Effector CD4-positive, alpha-beta T cell (primary cell): ENCODE measurements at places on chromosomes 7 and 10.

GRCh38 chr7:17422966-17423365, 124.5 kb downstream of the AHR start:
- no peak for DNase-seq

- no peak for DNase-seq
Measured at GRCh38 chr7:78585980-78586379, 787.4 kb downstream of the PHTF2 start.

- no peak for DNase-seq
Measured at GRCh38 chr7:101985057-101985902, 167.9 kb downstream of the CUX1 start.

DNA sequence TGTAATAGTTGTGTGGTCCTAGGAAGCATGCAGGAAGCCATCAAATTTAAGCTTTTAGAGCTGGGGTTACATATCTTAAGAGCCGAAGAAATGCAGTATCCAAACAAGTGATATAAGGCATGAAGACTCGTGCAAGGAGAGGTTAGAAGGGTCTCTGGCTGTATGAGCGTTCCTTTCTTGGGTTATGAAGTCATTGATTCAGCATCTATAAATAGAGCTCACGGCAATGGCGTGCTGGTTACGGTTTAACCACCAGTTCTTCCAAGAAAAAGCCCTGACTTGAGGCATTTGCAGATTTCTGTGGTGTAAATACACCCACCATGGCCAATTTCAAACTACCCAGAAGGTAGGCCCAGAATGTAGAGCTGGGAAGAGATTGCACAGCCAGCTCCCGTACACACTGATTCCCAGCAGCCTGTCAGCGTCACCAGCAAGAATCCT, 72.0 kb upstream of the KAT6B start:
- DNase-seq = no peak

GRCh38 chr10:35172574-35172973, 45.9 kb downstream of the CREM start:
- no peak for DNase-seq

GRCh38 chr10:74992068-74992467, 119.4 kb upstream of the SAMD8 start:
- no peak for DNase-seq

- no peak for DNase-seq
Measured at GRCh38 chr7:155963771-155964195, 151.5 kb upstream of the SHH start.

- no peak for DNase-seq
Measured at GRCh38 chr10:103750836-103751235, 104.5 kb downstream of the SH3PXD2A start.

DNA sequence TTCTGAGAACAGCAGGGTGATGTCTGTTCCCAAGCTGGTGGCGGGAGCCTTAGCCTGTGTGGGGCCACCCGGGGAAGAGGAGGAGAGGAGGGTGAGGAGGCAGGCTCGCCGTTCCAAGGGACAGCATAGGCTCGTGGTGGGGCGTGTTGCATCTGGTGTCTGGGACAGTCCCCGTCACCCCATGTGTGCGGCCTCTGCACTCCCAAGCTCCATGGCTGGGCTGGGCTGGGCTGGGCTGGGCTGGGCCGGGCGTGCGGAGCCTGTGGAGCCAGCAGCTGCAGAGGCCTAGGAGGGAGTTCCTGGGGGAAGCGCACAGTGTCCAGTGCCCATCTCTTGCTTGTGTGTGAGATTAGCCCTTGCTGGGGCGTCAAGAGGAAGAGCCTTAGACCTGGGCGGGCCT, 20.9 kb upstream of the TTYH3 start:
- DNase-seq = no peak

- DNase-seq = no peak
Measured at GRCh38 chr7:85095366-85095765, 91.5 kb downstream of the SEMA3D start.

DNA sequence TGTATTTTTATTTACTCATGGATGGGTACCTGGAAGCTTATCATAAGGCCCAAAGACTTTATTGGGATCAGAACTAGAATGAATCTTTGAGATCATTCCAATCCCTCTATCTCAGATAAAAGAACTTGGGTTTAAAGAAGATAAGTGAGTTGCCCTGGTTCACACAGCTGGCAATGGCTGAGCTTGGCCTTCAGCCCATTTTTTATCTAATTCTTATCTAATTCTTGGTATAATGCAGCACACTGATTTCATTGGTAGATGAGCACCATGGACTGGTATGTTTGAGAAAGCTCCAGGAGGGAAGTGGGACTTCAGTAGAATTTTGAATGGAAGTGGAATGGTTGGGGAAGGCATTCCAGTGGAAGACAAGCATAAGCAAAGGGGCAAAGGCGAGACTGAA, 558.9 kb downstream of the REEP3 start:
- no peak for DNase-seq

DNA sequence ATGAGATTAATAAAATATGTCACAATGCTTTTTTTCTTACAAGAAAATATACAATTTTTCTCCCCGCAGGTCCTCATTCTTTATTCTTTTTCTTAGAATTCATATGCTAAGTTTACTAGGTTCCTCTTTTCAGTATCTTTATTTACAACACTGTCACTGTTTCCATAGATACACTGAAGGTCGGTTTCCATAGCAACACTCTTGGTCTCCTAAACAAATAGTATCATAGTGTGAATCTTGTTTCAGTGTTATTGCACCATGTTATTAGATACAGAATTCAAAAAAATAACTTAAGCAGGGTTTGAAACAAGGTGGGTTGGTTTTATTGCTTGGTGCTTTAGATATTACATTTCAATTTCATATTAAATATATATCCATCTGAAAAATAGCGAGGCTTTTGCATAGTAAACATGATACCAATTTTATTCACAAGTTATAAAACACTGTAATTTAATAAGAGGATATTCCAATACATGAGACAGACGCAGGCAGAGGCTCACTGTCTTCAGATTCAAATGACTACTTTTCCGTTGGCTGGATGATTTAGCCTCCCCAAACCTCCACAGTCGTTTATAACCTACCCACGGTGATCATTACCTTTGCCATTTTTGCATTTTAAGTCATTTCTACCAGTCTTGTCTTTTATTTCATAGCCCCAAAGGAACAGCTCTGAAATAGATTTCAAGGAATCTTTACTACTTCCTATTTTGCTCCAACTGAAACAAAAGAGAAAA, 88.9 kb upstream of the KLF6 start:
- DNase-seq = peak; percentile 26

DNA sequence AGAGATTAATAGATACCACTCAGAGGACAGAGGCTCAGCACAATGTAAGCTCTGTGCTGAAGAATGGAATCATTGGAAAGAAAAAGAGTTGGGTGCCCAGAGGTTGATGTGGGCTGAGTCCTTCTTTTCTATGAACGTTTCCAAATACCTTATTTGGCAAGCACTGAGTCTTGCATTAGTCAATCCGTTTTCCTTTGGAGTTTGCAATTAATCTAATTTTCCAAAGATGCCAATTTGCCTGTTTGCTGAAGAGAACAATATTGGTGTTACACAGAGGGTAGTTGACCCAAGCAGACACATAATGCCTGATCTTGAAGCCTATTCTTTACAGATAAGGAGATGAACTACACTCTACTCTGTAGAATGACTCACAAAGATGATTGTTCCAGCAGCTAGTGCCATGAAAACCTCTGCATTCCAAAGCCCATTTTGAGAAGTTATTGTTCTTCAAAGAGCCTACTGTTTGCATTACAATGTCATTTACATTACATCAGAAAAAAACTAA, 55.4 kb upstream of the MET start:
- no peak for DNase-seq

DNA sequence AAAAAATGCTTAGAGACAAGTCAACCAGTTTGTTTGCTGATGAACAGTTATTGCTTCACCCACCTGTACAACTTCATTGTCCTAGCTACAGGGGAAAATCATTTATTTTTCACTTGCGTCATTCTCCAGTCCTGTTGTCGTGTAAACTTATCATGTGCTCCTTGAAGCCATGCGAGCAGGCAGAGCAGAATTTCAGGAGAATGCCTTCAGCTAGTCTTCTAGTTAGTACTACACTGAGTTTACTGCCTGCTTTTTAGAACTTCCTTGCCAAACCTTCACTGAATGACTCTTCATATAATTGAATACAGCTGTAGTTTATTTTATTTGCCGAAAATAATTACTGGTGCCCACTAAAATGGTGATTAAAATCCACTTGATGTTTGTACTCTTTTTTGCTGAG, 15.6 kb downstream of the RPA3 start:
- no peak for DNase-seq

GRCh38 chr10:74922921-74923320, 96.5 kb downstream of the KAT6B start:
- no peak for DNase-seq

DNA sequence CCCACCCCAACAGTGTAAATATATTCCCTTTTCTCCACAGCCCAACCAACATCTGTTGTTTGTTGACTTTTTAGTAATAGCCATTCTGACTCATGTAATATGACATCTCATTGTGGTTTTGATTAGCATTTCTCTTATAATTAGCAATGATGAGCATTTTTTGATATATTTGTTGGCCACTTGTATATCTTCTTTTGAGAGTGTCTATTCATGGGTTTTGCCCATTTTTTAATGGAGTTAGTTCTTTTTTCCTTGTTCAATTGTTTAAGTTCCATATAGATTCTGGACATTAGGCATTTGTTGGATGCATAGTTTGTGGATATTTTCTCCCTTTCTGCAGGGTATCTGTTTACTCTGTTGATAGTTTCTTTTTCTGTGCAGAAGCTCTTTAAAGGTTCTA, 340.1 kb downstream of the NXPH1 start:
- no peak for DNase-seq

- DNase-seq = no peak
Measured at GRCh38 chr10:24483701-24484100, 240.0 kb downstream of the ARHGAP21 start.

DNA sequence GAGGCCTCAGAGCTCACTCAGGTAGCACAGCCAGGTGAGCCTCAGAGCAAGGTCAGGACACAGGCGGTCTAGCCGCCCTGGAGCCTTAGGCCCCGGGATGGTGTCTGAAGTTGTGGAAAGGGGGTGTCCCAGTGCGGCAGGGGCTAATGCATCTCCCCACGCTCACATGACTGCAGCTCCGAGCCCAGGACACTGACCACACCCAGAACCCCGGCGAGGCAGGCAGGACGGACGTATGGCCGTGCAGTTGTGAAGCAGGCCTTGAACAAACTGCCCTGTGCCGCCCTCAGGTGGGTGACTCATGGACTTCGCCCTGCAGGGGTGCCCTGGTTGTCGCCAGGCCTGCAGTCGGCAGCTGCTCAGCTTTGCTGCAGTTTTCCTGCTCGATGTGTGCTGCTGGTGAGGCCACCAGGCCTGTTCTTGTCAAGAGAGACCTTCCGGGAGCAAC, 5.0 kb upstream of the PRKAR1B start:
- DNase-seq = no peak

DNA sequence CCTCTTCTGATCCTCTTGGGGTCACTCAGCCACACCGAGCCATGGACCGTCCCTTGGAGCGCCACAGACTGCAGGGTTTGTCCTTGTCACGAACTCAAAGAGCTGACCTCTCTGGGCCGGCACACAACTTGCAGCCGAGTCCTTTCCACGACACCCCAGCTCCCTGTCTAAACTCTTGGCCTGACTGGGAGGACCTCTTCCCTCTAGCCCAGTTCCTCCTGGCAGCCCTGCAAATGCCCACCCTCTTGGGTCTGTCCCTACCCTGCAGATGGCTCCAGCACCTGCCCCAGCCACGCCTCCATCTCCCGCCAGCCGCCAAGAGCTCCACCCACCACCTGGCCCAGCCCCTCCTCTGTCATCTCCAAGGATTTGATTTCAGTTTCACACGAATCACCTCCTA, 339.2 kb downstream of the DNAJB6 start:
- DNase-seq = no peak

DNA sequence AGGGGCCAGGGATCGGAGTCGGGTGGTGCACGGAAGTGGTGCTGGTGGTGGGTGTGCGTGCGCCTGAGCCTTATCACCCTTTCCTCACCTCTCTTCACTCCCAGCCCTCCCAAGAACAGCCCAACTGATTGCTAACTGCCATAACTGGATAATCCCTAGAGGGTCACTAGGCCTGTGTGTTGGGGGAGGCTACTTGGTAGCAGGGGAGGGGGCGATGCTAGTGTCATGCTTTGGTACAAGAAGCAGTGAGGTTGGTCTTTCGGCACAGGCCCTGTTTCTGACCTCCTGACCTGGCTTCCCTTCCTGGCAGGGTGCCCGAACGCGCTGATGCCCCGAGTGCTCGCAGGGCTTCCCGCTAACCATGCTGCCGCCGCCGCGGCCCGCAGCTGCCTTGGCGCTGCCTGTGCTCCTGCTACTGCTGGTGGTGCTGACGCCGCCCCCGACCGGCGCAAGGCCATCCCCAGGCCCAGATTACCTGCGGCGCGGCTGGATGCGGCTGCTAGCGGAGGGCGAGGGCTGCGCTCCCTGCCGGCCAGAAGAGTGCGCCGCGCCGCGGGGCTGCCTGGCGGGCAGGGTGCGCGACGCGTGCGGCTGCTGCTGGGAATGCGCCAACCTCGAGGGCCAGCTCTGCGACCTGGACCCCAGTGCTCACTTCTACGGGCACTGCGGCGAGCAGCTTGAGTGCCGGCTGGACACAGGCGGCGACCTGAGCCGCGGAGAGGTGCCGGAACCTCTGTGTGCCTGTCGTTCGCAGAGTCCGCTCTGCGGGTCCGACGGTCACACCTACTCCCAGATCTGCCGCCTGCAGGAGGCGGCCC, 652 bp downstream of the KAZALD1 start:
- peak; percentile 30 for DNase-seq

GRCh38 chr10:109592391-109592790, 330.9 kb downstream of the XPNPEP1 start:
- DNase-seq = no peak

- DNase-seq = no peak
Measured at GRCh38 chr7:8035647-8036518, 67.3 kb downstream of the GLCCI1 start.

- no peak for DNase-seq
Measured at GRCh38 chr10:116620423-116621400, at the start of gene PNLIPRP2. PNLIPRP2 (plus strand) TSS chr10:116620953.

DNA sequence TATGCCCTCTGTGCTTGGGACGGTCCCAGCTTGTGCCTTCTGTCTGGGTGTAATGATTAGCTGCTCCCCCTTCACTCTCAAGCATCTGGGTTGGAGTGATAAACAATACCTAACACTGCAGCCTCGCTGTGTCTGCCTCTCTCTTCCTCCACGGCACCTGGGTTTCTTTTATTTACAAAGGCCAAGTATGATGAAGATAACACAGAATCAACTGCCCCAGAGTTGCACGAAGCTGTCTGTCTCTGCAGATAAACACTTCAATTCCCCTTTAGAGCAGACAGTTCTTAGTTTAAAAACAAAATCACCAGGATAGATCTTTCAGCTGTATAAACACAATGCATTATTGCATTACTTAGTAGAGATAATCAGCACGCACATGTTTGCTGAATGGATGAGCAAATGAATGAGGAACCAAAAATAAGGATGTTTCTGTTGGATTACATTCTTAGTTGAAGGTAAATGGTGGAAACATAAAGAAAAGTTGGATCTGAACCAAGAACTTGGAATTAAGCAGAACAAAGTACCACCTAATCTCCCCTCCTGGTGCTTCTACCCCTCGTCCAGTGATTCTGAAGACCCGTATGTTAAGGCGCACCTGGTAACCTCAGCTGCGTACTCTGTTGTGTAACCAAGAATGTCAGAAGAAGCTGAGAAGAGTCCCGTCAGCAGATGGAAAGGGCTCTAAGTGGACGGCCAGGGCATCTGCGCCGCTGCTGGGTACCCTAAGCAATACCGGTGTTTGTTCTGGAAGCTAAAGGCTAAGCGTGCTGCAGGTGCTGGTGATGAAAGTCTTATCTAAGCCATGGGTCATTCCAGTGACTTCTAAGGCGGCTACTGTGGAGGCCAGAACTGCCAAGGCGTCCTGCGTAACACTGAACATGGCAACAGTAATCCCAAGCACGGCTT, 26.6 kb downstream of the INSIG1 start:
- DNase-seq = no peak
